ENCODE measurements at places on chromosomes 11 and 22.

DNA sequence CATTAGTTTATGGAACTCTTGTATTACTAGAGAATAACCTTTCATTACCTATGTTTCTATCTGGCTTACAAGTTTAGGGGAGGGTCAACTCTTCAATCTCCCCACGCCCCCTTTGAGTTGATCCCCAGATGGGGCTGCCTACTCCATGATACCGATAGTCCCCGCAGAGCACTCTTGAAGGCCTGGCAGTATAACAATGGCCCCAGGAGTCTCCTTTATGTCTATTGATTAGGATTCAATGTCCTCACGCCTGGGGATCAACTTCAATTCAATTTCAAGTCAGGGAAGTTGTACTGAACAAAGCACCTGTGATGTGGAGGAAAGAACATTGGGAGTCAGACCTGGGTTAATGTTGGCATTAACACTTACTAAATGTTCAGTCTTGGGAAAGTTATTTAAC, 520.2 kb downstream of the METTL15 start:
- DNase-seq = no peak

GRCh38 chr11:12677131-12677530, 2.9 kb downstream of the TEAD1 start:
- DNase-seq = no peak

DNA sequence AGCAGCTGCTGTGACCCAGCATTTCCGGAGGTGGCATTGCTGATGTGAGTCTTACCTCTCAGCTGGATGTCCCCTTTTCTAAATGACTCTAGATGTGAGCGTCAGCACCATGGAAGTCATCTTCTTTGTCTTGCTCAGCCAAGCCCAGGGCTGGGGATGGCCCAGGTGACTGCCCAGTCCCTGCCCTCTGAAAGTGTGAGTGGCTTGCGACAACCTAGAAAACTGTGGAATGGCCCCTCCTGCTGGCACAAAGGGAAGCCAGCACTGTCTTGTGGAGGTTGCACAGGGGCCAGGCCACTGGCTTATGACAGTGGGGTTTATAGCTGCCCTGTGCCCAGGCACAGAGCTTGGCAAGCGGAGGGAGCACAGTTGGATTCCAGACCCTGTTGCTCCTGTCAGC, 6.2 kb downstream of the TUB start:
- DNase-seq = no peak

DNA sequence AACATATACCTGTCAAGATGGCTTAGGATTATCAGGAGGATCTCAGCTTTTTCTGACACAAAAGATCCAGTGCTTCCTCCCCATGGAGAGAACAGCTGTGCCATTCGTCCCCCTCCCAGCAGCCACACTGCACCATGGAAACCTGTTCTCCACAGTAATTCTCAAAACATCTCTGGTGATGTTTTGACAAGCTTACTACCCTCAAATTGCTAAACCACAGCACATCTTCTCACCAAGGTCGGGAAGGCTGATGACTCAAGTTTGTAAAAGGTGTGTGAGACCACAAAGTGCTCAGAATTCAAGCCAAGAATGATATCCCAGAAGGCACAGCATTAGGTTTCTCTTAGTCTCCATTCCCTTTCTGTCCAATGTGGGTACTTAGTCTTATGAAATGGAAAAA, 3.9 kb upstream of the RAB38 start:
- no peak for DNase-seq

GRCh38 chr11:116384876-116385275, 387.9 kb downstream of the BUD13 start:
- no peak for DNase-seq
